Sigmoid colon (tissue), 7 donors: ENCODE measurements at places on chromosomes 6 and 20.

GRCh38 chr6:129212081-129212480 lies 329.1 kb downstream of the LAMA2 start:
- DNase-seq, result no peak

DNA sequence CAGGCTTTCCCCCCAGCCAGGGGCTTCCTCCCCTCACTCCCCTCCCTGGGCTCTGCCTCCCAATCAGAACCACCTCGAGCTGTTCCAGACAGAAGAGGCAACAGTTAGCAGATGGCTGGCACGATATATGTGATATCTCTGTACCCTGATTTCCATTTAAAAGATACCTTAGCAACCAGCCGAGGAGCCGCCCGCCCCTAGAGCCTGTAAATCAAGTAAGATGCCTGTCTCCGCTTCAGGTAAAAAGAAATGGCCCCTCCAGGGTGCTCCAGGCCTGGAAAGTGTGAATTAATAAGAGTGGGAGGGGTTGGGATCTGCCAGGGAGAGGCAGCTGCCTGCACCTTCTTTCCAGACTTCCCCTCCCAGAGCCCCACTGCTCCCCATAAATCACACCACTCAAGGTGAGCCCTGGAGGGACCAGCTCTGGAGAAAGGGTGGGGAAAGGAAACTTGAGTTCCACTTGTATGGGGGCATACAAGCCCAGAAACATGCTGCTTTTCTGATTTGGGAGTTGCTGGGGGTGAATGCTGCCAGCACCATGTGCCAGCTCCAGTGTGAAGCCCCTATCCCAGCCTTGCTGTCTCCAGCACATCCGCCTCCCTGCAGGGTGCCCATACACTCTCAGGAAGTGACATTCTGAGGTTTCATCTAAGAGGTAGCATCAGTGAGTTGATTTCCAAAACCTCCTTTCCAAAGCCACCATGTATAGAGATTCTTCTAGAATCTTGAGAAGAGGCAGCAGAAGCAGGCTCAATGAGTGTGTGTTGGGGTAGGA lies 148.0 kb downstream of the LRFN2 start:
- no peak for DNase-seq

DNA sequence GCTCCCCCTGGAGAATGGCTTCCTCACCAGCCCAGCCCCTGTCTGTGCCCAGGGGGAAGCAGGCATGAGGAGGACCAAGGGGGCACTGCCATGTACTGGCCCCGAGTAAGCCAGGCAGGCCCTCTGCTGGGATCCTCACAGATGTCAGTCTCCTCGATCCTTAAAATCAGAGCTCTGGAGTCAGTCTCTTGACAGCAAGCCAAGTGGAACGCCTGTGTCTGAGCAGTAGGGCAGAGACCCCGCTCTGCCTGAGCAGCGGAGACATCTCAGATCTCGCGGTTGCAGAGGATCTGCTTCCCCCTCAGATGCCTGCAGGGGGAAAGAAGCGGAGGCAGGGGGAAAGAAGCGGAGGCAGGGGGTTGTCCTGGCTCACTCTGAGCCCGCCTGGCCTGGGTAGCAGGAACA lies 92.6 kb downstream of the SNX5 start:
- DNase-seq, result peak; percentile 67

- DNase-seq, result no peak
Measured at GRCh38 chr6:65004283-65004682, 702.7 kb downstream of the EYS start.

GRCh38 chr20:32737371-32738223 lies 5.7 kb downstream of the COMMD7 start:
- no peak for DNase-seq

DNA sequence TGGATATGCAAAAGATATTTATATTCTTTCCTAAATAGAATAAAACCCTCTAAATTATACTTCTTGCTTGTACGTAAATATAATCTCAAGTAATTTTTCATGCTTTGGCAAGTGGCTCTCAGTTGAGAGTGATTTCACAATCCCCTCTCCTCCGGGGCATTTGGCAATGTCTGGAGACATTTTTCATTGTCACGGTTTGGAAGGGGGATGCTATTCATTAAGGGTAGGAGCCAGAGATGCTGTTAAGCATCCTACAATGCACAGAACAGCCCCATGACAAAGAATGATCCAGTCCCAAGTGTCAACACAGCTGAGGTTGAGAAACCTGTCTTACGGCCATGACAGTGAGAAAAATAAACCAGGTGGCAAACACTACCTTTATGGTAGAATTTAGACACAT lies 75.7 kb downstream of the AGPAT4 start:
- DNase-seq, result no peak

- DNase-seq, result no peak
Measured at GRCh38 chr20:16427571-16427970, 145.7 kb downstream of the KIF16B start.

GRCh38 chr6:158244373-158244772 lies 67.9 kb upstream of the TULP4 start:
- no peak for DNase-seq

DNA sequence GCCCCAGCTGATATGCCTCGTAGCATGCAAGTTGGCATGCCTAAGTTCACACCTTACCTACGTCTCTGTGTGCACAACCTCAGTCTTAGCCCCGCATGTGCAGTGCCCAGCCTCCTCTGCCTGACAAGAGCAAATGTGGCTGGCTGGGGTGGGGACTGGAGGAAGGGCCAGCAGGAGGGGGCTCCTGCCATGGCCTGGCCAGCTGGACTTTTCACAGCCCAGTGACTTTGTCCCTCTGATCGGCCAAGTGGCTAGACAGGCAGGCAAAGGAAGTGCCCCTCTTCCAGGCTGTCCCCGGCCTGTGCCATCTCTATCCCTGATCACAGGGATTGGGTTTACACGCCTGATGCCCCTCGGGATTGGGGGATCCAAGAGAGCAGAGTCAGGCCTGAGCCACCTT lies 49.5 kb upstream of the SIRPA start:
- no peak for DNase-seq

DNA sequence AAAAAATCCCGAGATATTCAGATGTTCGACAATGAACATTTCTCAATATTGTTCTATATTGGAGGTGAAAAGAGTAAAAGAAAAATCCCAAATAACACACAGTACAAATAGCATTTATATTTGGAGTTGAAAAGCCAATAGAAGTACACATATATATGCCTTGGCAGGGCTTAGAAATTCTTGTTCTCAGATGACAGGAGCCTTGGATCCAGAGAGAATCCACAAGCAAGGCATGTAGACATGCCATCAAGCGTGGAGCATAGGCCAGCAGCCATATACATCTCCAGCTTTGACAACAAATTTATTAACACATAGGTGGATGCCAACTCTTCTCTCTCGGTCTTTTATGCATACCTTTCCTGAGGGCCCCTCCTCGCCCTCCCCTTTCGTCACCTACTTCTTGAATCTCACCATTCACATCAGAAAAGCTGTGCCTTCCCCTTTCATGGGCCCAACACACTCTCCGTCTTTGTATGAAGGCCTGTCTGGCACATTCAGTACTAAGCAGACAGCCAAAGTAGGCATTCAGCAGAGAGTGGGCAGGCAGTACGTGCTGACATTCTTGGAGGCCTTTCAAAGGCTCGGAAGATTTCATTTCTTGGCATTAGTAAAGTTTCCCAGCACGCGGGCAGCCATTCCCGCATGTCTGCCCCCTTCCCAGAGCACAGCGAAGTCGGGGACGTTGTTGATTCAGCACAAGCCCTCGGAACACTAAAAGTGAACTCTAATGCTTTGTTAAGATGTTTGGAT lies 18.2 kb downstream of the NEDD9 start:
- peak; percentile 84 for DNase-seq

DNA sequence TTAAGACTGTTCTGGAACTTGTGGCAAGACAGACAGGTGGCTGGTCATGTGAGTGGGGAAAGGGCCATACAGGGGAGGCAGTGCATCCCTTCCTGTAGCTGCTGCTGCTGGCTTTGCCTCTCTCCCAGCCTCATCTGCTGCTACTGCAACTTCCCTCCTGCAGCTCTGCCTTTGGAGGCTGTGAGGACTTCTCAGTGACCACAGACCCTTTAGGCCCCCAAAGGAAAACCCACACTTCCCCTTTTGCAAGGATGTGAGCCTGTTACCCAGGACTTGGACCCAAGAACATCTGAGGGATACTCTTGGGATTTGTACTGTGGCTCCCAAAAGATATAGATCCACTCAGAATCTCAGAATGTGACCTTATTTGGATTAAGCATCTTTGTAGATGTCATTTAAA lies 91.0 kb downstream of the TMEM170B start:
- DNase-seq, result no peak
